ENCODE measurements at places on chromosomes 5 and 9. TPM values are rescaled to one million over a fixed set of nuclear protein-coding genes. Genes with fewer than 3 reads are reported as not detected.

DNA sequence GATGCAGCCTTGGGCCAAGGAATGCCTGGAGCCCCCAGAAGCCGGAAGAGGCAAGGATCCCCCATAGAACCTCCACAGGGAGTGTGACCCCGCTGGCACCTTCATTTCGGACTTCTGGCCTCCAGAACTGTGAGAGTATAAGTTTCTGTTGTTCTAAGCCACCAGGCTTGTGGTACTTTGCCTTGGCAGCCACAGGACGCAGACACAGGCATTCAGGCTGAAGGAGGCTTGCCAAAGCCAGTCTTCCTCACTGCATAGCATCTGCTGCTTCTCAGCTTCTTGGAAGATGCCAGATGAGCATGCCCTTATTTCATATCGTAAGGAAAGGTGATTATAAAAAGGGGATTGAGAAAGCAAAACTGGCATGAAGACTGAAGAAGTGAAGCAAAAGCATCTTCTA lies 61.1 kb upstream of the TAS2R1 start:
- DNase-seq = no peak

The ENTPD2 gene
- 2.8 TPM for total RNA-seq

DNA sequence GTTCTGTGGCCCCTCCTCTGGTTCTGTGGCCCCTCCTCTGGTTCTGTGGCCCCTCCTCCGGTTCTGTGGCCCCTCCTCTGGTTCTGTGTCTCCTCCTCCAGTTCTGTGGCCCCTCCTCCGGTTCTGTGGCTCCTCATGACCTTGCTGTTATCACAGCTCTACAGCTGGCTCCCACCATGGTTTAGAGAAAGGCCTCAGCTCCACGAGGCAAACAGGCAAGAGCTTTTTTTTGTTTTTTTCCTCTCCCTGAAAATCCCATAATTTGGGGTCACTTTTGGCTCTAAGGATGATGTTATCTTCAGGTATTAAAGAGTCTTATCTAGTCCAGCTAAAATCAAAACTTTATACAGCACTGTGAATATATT lies 31.8 kb downstream of the C5orf15 start:
- DNase-seq = no peak

The ARL14EPL gene
- total RNA-seq = not detected

DNA sequence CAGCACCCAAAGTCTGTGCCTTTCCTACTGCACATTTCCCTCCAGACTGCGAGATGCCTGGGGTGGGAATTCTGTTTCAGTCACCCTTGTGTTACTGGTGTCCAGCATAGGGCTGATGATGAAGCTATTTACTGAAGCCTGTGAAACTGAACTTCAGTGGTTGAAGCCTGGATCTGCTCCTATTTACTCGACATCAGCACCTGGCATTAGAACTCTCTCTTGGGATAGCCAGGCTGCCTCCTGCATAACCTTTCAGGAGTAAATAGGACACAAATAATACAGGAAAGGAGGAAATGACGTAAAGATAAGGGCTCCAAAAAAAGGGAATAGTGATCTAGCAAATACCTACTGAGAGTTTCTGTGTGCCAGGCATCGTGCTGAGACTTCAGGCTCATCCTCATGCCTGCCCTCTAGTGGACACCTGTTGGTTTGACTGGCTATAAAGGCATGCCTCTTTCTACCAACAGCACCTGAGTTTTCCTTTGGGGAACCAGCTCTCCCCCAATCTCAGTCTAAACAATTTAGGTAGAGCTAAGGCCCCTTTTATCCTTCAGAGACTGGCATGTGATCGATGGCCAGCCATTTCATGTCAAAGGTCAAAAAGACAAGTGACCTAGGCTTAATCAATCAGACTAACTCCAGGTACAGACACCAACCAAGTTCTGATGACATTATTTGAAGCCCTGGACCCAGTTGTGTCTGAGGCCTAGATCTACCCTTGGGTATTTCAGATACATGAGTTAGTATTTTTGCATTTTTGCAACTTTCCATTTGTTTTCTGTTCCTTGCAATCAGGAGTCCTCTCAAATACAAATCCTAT lies 192.1 kb upstream of the TRIM32 start:
- peak; percentile 13 for DNase-seq
